ENCODE measurements at places on chromosomes 6 and 20.

- no peak for DNase-seq
Measured at GRCh38 chr6:134267917-134268361, 50.0 kb downstream of the SGK1 start.

DNA sequence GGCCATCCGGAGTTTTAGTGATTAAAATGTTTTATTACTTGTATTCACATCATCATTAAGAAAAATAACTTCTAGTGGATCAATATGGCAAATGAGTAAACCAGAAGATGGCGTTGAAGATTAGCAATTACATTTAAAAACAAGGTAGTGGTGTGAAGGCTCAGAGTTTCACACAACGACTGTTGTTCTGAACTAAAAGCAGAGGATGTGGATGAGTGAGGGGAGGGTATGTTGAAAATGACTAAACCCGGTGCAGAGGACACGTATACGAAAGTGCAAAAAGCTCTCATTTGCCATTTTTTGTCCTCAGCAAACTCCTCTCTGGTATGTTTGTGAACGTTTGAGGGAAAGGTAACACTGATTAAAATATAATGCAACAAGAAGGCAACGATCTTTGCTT is 1.9 kb upstream of the IRF4 start:
- DNase-seq: no peak

GRCh38 chr6:41049521-41049920 is 3.5 kb upstream of the APOBEC2 start:
- DNase-seq: no peak

GRCh38 chr6:31576897-31577578 is 1.7 kb downstream of the TNF start:
- peak; percentile 84 for DNase-seq

GRCh38 chr6:139323511-139324300 is 31.9 kb upstream of the TXLNB start:
- DNase-seq: peak; percentile 73

DNA sequence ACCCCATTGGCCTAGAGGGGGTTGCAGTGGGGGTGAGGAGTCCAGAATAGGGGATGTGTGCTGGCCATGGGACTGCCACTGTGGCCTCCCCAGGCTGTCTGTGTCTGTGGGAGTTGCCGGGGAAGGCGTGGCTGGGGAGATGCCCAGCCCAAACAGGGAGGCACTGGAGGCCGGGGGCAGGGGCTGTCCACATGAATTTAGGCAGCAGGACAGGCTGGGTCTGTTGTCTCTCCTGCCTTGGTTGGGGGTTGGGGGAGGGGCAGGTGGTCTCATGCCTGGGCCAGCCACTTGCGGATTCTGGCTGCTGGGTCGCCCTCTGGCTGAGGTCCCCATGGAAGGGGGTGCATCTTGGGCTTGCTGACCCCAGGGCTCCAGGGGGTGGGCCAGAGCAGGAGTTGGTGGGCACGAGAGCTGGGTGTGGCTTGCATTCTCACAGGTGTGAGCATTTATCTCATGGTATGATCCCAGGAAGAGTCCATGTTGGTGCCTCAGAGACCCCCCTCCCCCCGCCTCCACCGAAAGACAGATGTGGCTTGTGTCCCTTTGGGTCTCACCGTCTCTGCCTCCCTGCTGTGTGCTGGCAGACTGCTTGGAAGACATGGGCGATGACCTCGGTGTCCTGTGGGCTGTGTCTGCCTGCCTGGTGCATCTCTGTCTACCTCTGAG is 4.0 kb downstream of the SOX18 start:
- DNase-seq: no peak

- no peak for DNase-seq
Measured at GRCh38 chr6:143449714-143450452, 612 bp downstream of the ADAT2 start.

DNA sequence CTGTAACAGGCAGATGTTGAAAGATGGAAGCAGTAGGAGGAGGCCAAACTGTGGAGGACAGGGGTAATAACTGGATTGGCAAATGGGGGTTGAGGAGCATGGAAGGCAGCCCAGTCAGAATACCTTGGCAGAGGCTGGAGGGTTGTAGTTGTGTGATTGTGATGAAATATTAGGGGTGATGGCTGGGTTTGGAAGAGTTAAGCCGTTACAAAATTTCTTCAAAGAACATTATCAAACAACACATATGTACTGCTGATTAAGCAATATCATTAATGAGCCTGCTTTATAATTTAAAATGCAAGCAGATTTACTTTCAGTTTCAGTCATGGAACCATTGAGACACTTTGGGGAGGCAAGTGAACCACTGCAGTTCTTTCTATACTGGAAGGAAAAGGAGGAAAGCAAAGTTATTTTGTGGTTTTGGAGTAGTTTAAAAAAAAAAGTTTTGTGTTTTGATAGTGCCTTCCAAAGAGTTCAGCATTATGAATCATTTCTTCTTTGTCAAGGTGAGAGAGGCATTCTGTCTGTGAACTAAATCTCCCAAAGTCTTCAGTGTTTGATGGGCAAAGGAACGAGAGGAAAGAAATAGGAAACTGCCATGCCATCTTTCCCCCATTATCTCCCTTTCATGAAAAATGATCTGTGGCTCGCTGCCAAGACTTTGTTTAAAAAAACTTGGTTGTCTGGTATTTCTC is 20.7 kb downstream of the FOXO3 start:
- peak; percentile 50 for DNase-seq

DNA sequence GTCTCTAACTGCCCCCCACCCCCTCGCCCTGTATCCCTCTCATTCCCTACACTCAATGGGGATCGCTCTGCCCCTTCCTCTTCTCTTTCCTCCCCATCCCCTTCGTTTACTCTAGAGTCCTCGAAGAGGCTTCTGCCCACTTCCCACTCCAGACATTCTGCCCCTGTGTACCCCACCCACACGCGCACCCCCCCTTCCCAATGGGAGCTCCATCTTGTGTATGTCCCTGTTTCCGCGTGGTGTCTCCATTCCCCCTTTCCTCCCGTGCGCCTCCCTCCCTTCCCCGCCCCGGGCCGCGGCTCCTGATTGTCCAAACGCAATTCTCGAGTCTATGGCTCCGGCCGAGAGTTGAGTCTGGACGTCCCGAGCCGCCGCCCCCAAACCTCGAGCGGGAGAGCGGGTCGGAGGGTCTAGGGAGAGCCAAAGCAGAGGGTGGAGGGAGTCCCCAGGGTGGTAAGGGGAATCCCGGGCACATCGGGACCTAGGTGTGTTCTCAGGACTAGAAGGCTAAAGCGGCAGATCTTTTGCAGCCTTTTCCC is 679 bp upstream of the RING1 start:
- DNase-seq: peak; percentile 16

DNA sequence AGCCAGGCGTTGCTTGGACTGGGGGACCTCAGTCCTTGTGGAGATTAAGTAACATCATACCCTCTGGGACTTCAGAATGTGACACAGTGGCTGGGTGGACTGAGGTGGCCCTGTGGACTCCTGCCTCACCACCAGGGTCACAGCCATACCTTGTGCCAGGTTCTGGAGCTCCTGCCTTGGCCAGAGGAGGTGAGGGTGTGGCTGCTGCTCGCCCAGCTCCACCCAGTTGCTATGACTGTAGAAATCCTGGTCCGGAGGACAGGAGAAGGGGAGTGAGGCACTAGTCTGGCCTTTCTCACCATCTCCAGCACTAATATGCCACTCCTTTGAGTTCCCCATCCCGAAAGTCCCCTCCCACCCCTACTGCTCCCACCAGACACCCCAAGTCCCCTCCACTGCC is 1.9 kb downstream of the VWA7 start:
- no peak for DNase-seq

DNA sequence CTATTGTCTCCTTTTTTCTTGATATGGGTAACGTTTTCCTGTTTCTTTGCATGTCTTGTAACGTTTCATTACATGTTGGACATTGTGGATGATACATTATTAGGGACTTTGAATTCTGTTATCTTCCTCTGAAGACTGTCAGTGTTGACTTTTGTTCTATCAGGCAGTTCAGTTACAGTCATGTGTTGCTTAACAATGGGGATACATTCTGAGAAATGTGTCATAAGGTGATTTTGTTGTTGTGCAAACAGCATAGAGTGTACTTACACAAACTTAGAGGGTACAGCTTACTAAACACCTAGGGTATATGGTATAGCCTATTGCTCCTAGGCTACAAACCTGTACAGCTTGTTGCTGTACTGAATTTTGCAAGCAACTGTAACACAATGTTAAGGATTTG is 64.7 kb downstream of the AK9 start:
- no peak for DNase-seq

GRCh38 chr6:37480118-37480736 is 19.5 kb downstream of the CCDC167 start:
- no peak for DNase-seq

DNA sequence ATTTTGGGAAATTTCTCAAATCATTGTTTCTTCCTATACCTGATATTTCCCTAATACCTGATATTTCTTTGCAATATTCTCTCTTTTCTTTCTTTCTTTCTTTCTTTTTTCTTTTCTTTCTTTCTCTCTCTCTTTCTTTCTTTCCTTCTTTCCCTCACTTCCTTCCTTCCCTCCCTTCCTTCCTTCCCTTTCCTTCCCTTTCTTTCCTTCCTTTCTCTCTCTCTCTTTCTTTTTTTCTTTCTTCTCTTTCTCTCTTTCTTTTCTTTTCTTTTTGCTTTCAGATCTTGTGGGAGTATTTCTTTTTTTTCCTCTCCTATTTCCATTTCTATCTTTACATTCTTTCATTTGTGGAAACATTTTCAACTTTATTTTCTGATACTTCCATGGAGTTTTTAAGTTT is 76.1 kb upstream of the ANKEF1 start:
- DNase-seq: no peak

DNA sequence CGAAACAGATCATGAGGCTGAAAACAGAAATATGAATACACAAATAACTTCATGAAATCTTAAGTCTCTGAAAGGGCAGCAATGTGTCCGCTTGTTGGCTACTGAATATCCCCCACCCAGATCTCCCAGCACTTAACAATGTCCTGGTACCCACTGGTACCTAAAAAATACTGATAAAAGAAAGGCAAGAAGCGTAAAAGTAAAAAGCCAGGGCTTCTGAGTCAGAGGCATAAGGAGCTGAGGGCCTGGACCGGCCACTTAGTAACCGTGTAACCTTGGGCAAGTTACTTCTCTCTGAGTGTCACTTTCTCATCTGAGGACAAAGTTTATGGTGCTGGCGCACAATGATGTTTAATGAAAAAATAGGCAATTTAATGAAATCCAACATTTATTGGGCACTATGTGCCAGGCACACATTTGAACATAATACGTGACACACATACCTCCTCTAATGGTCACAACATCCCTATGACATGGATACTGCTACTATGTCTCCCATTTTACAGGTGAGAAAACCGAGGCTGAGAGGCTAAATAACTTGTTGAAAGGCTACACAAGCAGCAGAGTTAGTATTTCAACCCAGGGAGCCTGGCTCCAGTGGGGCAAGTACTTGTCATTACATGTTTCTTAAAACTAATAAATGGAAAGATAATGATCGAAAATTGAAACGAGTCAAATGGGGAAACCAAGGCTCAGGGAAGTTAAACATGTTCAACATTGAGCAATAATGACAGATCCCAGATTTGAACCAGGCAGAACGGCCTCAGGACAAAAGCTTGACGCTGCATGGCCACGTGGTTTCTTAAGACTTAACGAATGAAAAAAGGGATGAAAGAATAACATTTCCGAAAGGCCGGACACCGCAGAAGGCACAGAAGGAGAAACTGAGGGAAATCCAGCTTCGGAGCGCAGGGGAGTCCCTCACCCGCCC is 828 bp downstream of the TP53RK start:
- DNase-seq: peak; percentile 24

- DNase-seq: peak; percentile 51
Measured at GRCh38 chr20:20823476-20823881, 111.0 kb upstream of the RALGAPA2 start.

GRCh38 chr6:139580592-139581484 is 206.4 kb upstream of the CITED2 start:
- DNase-seq: no peak
